ENCODE measurements at places on chromosomes 7 and 10.
A peak's percentile ranks its signal among the peaks of the same experiment; 100 is the strongest.

DNA sequence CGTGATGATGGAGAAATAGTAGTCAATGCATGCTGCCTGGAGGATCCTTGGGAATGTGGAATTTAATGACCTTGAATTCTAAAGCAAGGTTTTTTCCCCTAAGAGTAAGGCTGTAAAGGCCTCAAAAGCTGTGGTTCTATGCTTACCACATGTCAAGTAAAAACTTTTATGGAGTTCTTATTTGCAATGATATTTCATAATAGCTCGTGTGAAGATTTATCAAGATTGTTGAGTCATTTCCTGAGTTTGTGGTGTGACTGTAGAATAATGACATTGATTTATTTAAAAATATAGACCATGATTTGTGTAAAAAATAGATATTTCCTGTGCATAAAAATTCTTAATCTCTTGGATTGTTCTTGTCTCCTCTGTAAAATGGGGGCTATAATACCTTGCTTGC, 67.5 kb upstream of the SORCS1 start:
- no peak for DNase-seq

- no peak for DNase-seq
Observed at GRCh38 chr10:49296836-49297235, 2.1 kb upstream of the C10orf71 start.

GRCh38 chr10:129971381-129972144, 7.5 kb upstream of the EBF3 start:
- peak; percentile 85 for DNase-seq

DNA sequence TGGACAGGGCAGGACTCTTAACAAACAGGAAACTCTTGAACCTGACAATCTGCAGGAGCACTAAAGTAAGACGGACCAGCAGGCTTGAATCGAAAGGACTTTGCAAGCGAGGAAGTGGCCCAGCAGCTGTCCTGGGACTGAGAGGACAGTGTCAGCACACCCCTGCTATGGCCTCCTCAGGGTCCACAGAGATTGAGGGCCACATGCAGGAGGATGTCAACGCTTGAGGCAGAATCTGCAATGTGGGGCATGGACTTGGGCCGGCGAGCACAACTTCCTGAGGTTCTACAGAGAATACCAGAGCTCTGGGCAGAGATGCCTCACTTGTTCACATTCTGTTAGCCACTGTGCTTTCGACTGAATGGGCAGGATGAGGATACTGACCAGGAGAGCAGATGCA, 84.4 kb upstream of the EFCAB10 start:
- DNase-seq: no peak

DNA sequence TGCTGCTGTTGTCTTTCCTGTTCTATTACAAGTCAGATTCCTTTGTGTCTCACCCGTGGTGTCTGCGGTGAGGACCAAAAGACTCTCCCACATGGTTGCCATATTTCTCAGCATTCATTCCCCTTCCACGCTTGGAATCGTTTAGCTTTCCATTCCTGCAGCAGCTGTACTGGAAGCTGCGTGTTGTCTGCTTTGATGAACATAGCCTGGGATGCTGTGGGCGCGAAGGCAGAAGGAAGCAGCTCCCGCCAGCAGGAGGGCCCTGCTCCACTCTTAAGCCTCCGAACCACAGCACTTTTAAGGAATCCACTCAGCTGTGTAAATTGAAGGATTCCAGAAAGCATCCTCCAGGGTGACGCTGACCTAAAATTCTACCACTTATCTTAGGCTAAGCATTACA, 303.6 kb upstream of the PITRM1 start:
- DNase-seq: no peak

- no peak for DNase-seq
Observed at GRCh38 chr7:115558161-115558560, 472.4 kb downstream of the TFEC start.

DNA sequence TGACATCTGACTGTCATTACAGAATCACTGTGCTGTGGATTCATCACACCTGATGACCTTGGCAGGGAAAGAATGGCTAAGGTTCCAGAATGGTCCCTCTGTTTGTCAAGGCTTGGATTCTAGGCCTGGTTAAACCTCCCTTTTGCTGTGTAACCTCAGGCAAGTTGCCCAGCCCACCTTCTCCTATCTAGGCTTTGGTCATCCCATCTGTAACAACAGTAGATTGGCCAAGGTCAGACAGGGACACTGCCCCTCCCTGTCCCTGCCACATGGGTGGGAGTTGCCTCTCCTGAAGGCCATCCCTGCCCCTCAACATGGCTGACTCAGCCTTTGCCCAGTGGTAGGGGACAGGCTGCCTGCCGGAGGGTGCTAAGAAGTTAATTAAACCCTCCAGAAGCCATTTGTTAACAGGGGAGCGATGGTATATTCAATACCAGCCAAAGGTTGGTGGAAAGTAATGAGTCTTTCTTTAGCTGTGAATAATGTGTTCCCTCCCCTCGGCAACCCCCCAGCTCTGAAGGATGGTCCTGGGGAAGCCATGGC, 149.8 kb upstream of the PCBD1 start:
- DNase-seq: no peak

- DNase-seq: peak; percentile 35
Observed at GRCh38 chr10:73910401-73910763, 550 bp upstream of the PLAU start.

GRCh38 chr7:141698247-141699015, 3.5 kb downstream of the DENND11 start:
- no peak for DNase-seq
